ENCODE measurements at places on chromosomes 7 and 10.

DNA sequence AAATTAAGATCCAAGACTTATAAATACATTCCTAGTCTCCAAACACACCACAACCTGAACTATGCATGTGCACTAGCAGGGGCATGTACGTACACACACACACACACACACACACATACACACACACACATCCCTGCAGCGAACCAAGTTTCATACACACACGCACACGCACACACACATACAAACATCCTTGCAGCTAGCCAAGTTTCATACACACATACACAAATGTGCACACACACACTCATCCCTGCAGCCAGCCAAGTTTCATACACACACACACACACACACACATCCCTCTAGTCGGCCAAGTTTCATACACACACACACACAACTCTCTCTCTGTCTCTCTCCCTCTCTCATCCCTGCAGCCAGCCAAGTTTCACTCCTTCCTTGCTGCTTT lies 82.7 kb upstream of the WIPF3 start:
- no peak for DNase-seq

DNA sequence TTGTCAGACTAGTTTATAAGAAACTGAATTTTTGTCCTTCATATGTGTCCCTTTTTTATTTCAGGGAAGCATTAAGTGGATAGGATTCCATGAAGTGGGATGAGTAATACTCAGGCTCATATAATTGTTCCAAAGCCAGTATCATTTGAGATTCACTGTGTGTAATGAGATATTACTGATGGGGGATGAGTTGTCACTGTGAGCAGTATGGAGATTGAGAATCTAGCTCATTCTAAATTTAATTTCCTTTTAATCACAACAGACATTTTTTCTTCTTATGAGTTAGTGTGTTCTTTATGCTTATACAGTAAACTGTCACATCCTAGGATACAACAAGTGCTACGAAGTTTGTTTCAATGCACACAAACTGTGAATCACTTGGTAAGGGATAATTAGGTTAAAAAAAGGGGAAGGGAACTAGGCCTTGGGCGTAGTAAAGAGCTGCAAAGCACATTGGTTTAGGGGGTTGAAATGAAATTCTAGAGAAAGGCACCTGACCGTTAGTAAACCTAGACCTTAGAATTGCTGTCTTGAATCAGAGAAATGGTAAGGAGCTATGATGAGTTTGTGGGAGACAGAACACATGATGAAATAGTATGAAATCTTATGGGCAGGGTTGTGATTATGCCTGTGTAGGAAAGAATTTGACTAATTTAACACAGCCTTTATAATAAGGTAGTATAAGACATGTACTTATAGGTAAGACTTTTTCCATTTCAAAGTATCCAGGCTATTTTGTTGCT lies 153.4 kb downstream of the MLLT10 start:
- DNase-seq = no peak

GRCh38 chr10:48224979-48225560 lies 49.4 kb downstream of the FRMPD2 start:
- no peak for DNase-seq

- peak; percentile 84 for DNase-seq
These were observed 17.6 kb downstream of the DNAJB12 start for GRCh38 chr10:72337039-72337629.

DNA sequence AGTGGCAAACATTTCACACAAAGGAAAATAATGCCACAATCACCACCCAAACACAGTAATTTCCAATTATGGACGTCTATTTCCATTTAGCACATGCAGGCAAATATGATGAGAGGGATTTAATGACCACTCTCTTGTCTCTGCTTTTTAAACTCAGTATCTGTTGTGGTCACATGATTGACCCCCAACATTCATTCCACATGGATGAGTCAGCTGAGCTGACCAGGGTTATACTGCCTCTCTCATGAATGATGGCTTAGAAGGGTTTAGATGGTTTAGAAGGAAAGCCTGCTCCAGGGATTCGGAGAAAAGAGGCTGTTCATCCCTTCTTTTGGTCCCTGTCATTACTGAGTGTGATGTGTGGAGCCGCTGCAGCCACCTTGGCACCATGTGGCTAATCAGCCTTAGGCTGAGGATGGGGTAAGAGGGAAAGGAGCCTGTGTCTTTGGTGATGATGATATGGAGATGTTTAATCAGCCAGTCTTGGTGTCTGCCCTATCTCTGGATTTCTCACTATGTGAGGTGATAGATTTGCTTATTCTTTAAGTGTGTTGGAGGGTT lies 38.2 kb upstream of the JAKMIP3 start:
- no peak for DNase-seq

- peak; percentile 64 for DNase-seq
These were observed 1.5 kb upstream of the KAT6B start for GRCh38 chr10:74824900-74825370.

DNA sequence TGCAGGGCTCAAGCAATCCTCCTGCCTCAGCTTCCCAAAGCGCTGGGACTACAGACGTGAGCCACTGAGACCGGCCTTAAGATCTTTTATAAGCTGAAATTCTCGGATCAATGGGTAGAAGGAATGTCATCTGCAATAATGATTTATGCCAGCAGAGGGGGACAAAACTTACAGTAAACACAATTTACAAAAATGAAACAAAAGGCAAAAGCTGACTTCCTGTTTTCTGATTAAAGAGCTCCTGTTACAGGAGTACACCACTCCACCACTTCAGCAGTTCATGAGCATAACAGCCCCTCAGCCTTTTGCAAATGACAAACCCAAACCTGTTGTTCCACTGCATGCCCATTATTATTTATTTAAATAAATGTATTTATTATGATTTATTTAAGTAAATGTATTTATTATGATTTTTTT lies 88.5 kb upstream of the ATP6V0A4 start:
- DNase-seq = peak; percentile 42

GRCh38 chr7:152369518-152369917 lies 66.3 kb downstream of the KMT2C start:
- no peak for DNase-seq

- no peak for DNase-seq
These were observed 62.5 kb downstream of the BPGM start for GRCh38 chr7:134709197-134709596.

DNA sequence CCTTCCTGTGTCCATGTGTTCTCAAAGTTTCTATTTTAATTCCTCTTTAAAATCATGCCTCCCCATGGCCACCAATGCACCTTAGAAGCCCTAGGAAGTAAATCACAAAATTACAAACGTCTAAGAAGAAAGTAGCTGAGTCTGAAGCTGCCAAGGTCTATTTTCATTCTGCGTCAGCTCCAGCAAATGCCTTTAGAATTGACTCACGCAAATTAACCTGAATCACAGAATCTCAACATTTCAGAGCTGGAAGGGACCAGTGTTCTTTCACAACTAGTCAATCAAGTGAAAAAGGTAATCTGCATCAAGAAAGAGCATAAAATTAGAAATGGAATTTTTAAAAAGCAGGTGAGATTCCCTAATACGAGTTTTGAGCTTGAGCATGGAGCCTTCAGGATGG lies 1017.6 kb downstream of the SORCS3 start:
- no peak for DNase-seq

DNA sequence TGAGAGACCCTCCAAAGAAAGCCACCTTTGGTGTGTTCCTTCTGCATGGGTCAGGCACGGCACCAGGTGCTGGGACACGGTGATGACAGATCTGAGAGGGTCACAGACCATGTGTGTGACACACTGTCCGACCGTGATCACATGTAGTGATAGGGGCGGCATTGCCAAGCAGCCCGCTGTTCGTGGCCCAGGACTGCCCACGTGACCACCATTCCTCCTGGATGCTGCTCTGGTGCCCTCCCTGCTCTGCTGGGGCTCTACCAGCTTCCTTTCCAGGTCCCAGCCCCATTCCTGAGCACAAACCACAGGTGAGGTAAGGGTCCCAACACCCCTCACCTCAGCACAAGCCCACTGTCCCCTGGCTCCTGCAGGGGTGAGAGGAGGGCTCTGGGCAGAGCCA lies 10.1 kb upstream of the SLC18A3 start:
- no peak for DNase-seq

GRCh38 chr10:78045237-78045636 lies 11.6 kb downstream of the RPS24 start:
- DNase-seq = peak; percentile 39

DNA sequence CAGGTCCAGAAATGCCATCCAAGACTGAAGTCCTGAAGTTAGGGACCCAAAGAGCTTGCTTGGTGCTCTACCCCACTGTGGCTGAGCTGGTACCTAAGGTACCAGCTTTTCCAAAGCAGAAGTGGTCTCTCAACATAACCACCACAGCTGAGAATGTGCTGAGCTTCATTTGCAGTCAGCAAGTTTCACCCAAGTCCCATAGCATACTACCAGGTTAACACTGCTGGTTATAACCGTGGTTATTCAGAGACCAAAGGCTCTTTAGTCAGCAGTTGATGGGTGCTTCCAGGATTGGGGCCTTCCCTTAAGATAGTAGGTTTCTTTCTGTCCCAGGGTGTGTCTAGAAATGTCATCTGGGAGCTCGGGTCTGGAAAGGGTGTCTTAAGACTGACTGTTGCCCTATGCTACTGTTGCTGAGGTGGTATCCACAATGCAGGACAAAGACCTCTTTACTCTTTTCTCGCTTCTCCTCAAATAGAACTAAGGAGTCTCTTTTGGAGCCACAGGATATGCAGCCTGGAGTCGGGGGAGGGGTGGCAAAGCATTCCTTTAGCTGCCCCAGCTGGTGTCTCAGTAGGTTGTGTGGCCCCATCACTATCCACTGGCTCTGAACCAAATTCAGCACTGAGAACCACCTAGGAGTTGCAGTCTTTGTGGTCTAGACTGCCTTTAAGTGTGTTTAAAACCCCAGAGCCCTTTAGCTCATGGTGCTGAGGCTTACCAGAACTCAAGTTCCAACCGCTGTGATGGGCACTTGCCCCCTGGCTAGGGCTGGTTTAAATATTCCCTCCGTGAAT lies 354.9 kb upstream of the SEMA3C start:
- no peak for DNase-seq

GRCh38 chr7:17380736-17381662 lies 82.5 kb downstream of the AHR start:
- no peak for DNase-seq

GRCh38 chr7:128697302-128697905 lies 25.3 kb downstream of the GARIN1A start:
- DNase-seq = peak; percentile 11

DNA sequence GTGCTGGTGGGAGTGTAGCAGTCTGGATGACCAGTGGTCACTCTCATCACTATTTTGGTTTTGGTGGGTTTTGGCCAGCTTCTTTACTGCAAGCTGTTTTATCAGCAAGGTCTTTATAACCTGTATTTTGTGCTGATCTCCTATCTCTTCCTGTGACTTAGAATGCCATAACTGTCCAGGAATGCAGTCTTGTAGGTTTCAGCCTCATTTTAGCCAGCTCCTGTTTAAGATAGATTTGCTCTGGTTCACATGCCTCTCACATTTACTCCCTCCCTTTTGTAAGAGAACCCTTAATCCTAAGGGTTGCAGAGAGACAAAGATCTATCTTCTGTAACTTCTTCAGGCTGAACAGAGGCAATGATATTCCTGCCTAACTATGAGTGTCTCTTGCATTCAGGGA lies 51.2 kb upstream of the INHBA start:
- no peak for DNase-seq

GRCh38 chr7:51629206-51629605 lies 312.6 kb upstream of the COBL start:
- DNase-seq = no peak

GRCh38 chr10:132986576-132986975 lies 44.2 kb upstream of the CFAP46 start:
- DNase-seq = no peak

GRCh38 chr7:94400022-94400421 lies 5.3 kb downstream of the COL1A2 start:
- DNase-seq = no peak

- no peak for DNase-seq
These were observed 3.4 kb downstream of the PDAP1 start for GRCh38 chr7:99404977-99405320.

DNA sequence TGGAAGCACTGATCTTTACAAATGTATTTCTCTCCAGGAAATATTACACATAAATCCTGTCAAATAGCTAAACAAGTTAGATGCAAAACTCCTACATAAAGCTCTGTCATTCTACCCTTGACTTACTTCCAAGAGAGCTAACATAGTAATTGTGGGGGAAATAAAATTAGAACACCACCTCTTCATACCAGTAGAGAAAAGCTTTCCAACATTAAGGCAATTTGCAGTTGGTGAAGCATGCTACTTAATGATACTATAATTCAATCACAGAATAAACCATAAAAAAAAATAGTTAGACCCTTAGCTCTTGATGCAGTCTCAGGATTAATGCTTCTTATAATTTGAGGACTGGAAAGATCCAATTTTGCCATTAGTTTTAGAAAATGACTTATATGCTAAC lies 35.2 kb downstream of the SEMA3A start:
- DNase-seq = peak; percentile 17

DNA sequence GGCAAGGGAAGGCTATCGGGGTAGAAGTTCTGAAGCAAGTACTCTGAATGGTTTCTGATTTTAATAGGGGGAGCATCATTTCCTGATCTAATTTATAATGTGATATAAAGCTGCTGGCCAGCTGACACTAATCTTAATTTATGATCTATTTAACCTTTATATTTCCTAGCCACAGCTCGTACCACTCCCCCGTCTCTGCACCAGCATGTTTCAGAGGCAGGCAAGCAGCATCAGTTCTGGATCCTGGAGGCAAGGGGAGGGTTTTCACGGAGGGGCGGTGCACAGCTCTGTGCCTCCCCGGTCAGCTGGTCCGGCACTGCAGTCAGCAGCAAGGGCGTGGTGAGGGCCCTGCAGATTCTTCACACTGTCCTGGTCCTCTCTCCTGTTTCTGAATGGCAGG lies 30.0 kb downstream of the MGMT start:
- no peak for DNase-seq

DNA sequence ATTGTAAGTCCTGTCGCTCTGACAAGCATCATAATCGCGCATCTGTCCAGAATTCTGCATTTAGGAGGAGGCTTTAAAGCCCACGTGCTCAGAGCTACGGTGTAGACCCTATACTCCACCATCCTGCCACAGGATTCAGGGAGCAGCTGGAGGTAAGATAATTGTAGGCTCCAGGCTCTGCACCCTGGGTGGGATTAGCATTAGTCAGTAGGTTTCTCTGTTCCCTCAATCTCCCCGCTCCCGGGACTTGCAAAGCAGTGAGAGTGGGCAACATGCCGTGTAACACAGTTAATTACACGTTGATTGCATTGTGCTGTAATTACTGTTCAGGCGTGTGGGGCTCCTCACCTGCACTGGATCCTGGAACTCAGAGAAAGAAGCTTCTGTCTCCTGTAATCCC lies 89.3 kb upstream of the CUX1 start:
- DNase-seq = no peak

GRCh38 chr10:57972783-57973182 lies 294.9 kb downstream of the IPMK start:
- no peak for DNase-seq
